ENCODE measurements at places on chromosomes 16 and 17.

GRCh38 chr17:47884905-47885730, 10.9 kb upstream of the SP2 start:
- DNase-seq, result no peak

GRCh38 chr17:42843358-42843934, 934 bp upstream of the AOC2 start:
- no peak for DNase-seq

DNA sequence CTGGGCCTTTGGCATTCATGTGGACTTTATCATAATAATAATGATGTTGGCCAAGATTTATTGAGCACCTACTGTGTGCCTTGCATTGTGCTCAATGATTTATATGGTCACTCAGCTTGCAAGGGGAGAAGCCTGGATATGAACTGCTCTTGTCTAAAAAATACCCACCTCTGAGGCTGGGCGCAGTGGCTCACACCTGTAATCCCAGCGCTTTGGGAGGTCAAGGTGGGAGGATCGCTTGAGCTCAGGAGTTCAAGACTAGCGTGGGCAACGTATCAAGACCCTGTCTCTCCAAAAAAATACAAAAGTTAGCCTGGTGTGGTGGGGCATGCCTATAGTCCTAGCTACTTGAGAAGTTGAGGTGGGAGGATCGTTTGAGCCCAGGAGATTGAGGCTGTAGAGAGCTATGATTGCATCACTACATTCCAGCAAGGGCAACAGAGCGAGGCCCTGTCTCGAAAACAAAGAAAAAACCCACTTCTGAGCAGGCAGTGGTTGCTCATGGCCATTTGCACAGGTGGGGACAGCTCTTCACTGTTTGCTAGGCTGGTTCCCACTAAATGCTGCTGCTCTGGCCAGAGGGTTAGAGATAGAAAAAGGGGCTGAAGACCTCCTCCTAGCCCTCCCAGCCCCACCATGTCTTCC, 4.3 kb upstream of the ADGRG1 start:
- DNase-seq, result no peak

DNA sequence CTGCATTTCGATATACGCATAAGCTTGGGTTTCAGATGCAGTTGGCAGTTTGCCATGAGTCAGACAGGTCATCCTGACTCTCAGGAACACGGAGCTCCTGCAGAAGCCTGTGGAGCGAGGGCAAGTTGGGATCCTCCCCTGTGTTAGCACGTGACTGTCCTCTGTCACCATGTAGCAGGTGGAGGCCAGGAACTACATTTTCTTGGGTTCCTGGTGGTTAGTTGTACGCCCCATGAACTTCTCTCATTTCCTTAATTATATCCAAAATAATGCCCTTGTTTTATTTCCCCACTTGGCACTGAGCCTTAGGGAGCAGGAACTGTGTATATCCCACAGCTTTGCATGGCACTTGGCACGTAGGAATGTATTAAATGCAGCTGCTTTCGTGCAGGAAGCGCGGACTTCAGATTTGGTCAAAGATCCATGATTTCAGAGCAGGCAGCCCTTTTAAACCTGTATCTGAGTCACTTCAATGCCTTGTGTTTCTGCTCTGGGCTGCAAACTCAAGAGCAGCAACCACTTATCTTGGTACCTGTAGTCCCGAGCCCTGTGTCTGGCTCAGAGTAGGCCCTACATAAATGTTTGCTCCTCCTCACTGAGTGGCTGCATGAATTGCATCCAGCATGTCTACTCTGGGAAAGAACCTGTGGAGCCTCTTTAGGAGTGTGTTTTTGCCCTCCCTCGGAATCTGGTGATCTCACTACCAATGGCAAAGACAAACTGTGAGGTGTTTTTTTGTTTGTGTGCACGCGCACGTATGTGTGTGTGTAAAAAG, 428.4 kb downstream of the MAF start:
- DNase-seq, result no peak

DNA sequence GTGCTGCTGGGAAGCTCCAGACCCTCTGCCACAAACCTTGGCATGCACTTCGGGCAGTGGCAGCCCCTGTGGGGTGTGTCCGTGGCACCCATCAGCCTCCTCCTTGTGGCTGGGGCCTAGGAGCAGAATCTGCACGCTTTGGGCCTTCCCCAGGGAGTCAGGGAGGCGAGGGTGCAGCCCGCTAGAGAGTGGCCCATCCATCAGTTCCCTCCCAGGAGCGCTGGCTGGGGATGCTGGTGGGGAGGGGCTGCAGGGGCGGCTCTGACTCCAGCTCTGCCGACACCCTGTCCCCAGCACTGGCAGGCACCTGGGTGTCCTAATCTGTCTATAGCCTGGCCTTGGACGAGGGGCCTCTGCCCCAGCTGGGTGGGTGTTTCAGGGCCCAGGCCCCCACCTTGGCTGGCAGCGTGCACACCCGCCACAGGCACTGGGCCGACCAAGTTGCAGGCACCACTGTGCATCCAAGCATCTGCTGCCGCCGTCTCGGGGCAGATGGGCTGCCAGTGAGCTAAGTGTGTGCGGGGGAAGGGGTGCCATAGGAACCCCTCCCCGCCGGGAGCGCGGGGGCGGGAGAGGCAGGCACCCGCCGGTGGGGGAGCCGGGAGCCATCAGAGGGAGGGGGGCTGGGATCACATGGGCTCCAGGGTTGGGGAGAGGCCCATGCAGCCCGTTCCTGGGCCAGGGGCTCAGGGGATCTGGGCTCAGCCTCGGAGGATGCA, 30.2 kb downstream of the ENDOV start:
- DNase-seq, result no peak

- no peak for DNase-seq
These were observed 292.1 kb downstream of the SNX29 start for GRCh38 chr16:12268606-12269005.

DNA sequence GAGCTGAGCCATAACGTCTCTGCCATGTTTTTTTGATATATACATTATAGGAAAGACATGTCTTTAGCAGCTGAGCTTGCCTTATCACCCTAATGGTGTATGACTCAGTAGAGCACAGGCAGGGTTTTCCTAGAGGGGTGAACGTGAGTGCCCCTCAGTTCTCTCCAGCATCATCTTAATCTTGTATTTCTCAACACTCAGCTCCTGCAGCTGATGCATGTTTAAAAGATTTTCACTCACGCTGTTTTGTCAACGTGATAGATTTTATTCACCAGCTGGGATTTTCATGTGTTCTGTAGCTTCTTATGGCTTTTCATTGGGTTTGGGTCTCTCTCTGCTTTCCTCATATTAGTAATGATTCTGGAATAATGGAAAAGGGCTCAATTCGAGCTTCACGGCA, 186.0 kb upstream of the PMFBP1 start:
- no peak for DNase-seq

- DNase-seq, result no peak
These were observed 20.3 kb upstream of the FASN start for GRCh38 chr17:82118168-82118814.

- DNase-seq, result no peak
These were observed 314.5 kb downstream of the SEC14L1 start for GRCh38 chr17:77455111-77455890.

GRCh38 chr17:15444805-15445204, 22.6 kb downstream of the CDRT4 start:
- DNase-seq, result no peak

Data from stimulated activated CD8-positive, alpha-beta memory T cell treated with anti-CD3 and anti-CD28 coated beads, Interleukin-12 subunit alpha, Interleukin-12 subunit beta, amount 100 ng/mL, for 1 hour (primary cell).